ENCODE measurements at places on chromosomes 2 and 18. TPM values are rescaled to one million over a fixed set of nuclear protein-coding genes. Genes with fewer than 3 reads are reported as not detected.

The MAL gene
- not detected for total RNA-seq

The GLI2 gene
- total RNA-seq: 0.13 TPM

The IL18R1 gene
- 6.4 TPM for total RNA-seq

The SLC14A1 gene
- total RNA-seq: not detected

The TWIST2 gene
- 4.5 TPM for total RNA-seq

The CACNB4 gene
- total RNA-seq: 1.2 TPM

The IL36B gene
- total RNA-seq: not detected

The TMEM200C gene
- total RNA-seq: not detected

The ABCB11 gene
- 0.53 TPM for total RNA-seq

The POMC gene
- total RNA-seq: 0.29 TPM

The MOGAT1 gene
- not detected for total RNA-seq

The RAB27B gene
- 0.27 TPM for total RNA-seq

The IL1F10 gene
- not detected for total RNA-seq

The GAREM1 gene
- total RNA-seq: 1.9 TPM

The ABCG5 gene
- total RNA-seq: not detected

The RAB6C gene
- total RNA-seq: not detected

The TMEM182 gene
- total RNA-seq: 0.40 TPM

The LBX2 gene
- total RNA-seq: 3.2 TPM

The PROM2 gene
- total RNA-seq: under 0.01 TPM

The DPP10 gene
- not detected for total RNA-seq

The SNTG2 gene
- not detected for total RNA-seq

The LRRTM4 gene
- not detected for total RNA-seq

The TEX44 gene
- total RNA-seq: not detected

The ALKAL2 gene
- total RNA-seq: not detected

The ZNF892 gene
- total RNA-seq: 6.4 TPM
